ENCODE measurements at places on chromosomes 2 and 18. TPM values are rescaled to one million over a fixed set of nuclear protein-coding genes. Genes with fewer than 3 reads are reported as not detected.

AQP12A gene
- not detected for total RNA-seq

SLC66A3 gene
- 1.2 TPM for total RNA-seq

PRSS56 gene
- total RNA-seq = 0.49 TPM

L3MBTL4 gene
- total RNA-seq = 11.2 TPM

NCOA1 gene
- 21.1 TPM for total RNA-seq

FBLN7 gene
- total RNA-seq = 2.2 TPM

FIGN gene
- 4.8 TPM for total RNA-seq

PMAIP1 gene
- 6.6 TPM for total RNA-seq

CCDC121 gene
- 8.4 TPM for total RNA-seq

DCDC2C gene
- not detected for total RNA-seq

TRIB2 gene
- total RNA-seq = 61.7 TPM

BMP10 gene
- not detected for total RNA-seq

DNAJC5G gene
- total RNA-seq = 0.16 TPM

MARCO gene
- total RNA-seq = not detected

PSMA8 gene
- not detected for total RNA-seq

HOXD1 gene
- 2.3 TPM for total RNA-seq

OSR1 gene
- total RNA-seq = 2.3 TPM

TXNL4A gene
- total RNA-seq = 120 TPM

CCT7 gene
- total RNA-seq = 274 TPM

UGT1A5 gene
- not detected for total RNA-seq

SPATA3 gene
- not detected for total RNA-seq

TLX2 gene
- total RNA-seq = 0.73 TPM

RAX gene
- not detected for total RNA-seq

METTL5 gene
- 64.4 TPM for total RNA-seq

SLC23A3 gene
- 0.41 TPM for total RNA-seq

Data from motor neuron (in vitro differentiated cells).